SJSA1 (cell line): ENCODE measurements at places on chromosomes 2 and 18.

GRCh38 chr18:9737472-9738121, 29.5 kb downstream of the RAB31 start:
- no peak for DNase-seq

DNA sequence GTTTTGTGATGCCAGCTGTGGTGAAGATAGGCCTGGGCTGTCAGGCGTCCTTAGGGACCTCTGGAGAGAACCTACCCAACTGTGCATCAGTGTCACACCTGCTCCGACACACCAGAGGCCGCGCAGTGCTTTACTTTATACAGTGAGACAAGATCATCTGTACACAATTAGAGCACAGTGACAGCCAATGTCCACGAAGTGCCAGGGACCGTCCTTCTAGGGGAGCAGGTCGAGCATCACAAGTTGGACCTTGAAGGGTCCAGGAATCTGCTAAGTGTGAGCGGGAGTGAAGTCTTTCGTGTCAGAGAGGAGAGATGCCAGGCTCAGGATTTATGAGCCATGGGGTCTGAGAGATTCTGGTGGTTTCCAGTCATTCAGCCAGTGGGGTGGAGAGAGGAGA, 104.2 kb downstream of the TMEM18 start:
- no peak for DNase-seq

- no peak for DNase-seq
Measured at GRCh38 chr2:146412625-146413024, 1432.2 kb upstream of the ACVR2A start.

- DNase-seq = peak; percentile 64
Measured at GRCh38 chr18:10376731-10377130, 77.7 kb upstream of the APCDD1 start.

DNA sequence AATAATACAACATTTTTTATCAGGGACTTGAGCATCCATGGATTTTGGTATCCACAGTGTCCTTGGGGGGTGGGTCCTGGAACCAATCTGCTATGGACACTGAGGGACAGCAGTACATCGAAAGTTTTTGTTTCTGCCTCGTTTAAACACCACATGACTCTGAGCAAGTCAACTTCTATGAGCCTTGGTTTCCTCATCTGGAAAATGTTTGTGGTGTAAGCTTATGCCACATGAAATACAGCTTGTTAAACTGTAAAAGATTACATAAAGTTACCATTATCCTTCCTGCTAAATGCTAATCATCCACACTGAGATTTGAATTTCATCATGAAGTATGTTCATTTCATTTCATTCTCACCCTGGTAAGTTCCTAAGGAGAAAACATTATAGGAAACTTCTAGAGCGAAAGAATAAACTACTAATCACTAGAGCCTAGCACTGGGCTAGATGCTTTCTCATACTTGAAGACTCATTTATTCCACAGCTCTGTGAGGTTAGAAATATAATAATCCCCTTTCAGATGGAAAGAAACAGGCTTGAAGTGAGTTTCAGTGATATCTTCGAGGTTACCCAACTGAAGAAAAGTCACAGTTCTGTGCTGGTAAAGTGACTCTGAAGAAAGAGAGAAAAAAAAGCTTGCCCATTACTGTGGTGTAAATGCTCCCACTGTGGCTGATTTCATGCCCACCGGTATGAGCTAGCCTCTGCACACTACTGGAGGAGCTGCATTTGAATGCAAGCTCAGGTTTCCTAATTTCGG, 29.2 kb downstream of the MCFD2 start:
- no peak for DNase-seq
